ENCODE measurements at places on chromosomes 11 and 22.
A peak's percentile ranks its signal among the peaks of the same experiment; 100 is the strongest.

DNA sequence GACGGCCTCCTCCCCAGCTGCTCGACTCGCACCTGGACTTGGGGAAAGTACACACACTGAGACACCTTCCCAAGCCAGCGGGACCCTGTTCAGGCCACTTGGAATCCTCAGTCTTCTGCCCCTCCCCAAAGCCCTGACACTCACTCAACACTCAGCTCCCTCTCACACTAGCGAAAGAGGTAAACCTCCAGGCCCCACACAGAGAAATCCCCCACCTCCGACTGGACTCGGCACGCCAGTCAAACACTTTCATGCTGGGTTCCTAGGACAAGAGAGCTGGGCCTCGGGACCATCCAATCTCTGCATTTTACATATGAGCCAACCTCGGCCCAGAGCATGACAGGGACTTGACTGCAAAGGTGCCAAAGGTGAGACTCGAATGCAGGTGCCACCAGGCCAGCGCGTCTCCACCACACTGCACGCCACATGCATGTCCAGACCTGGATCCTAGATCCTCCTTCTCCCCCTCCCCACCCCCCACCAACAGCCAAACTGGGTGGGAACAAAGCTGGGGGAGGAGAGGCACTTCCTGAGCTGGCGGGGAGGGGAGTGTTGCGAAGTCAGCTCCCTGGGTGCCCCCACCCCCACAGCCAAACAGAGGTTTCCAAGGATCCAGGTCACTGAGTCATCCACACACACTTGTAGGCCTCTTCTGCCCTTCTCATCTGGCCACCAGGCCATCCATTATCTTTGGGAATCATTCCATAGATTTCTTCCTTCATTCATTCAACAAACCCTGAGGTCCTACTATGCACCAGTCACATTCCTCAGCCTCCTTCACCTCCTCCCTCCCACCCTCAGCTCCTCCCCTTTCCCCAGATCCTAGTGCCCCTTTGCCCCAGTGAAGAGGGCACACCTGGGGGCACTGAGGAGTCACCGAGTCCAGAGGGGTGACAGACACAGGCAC, 10.7 kb upstream of the CD5 start:
- peak; percentile 10 for DNase-seq

- no peak for DNase-seq
Observed at GRCh38 chr11:79421820-79422219, 19.0 kb downstream of the TENM4 start.

GRCh38 chr11:8085011-8085645, 4.1 kb downstream of the TUB start:
- DNase-seq: no peak

DNA sequence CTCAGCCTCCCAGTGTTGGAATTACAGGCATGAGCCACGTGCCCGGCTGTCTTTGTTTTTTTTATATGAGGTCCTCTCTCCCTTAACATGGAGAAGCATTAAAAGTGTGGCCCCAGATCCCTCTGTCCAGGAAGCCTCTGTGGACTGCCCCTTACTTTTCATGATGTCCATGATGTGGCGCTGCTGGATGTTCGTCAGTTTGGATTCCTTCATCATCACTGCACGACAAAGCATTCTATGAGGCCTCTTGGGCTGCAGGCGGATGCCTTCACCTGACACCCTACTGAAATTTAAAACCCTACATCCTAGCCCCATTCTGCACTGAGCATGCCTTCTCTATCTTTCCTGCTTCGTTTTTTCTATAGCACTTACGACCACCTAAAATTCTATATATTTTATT, 2.1 kb downstream of the C22orf23 start:
- no peak for DNase-seq

DNA sequence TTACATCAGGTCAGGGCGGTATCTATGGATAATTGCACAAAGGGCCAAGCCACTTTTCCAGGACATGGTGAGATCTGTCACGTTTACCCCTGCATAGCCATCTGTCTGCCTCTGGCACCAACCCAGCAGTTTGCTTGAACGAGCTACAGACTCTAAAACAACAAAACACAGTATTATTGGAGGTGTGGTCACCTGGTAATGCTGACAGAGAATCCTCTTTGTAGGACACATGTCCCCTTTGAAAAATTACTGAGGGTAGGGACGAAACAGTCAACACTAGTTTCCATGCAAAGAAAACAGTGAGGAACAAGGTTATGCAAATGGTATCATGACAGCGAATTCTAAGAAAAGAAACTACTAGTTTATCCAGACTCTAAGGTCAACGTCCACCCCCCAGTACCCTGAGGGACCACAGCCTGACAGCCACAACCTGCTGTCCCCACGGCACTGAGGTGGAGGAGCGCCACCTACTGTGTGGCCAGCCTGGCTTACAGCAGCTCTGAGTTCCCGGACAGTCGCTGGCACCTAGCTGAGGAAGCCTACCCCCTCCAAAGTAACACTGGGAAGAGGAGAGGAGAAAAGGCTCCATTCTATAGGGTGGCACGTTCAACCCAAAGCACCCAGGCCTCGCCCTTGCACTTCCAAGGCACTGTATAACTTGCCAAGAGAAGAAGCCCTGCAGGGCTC, 117.4 kb upstream of the BID start:
- DNase-seq: no peak

All from ELR (cell line).